ENCODE measurements at places on chromosomes 1 and 21.

GRCh38 chr21:37631319-37632117 lies 264.9 kb downstream of the DYRK1A start:
- H3K27ac ChIP-seq, result no peak overlapping the region
- H3K4me1 ChIP-seq, result no peaks in the 10 kb centered on the region
- H3K36me3 ChIP-seq, result no peaks in the 10 kb centered on the region
- no peak overlapping the region for H3K4me3 ChIP-seq
- no peak for DNase-seq

GRCh38 chr1:212040629-212041412 lies 5.3 kb downstream of the DTL start:
- peaks cover 14% of the 10 kb centered on the region for H3K36me3 ChIP-seq
- peaks cover 18% of the 10 kb centered on the region for H3K4me1 ChIP-seq
- no peak overlapping the region for H3K27ac ChIP-seq
- H3K27me3 ChIP-seq, result no peaks in the 10 kb centered on the region

DNA sequence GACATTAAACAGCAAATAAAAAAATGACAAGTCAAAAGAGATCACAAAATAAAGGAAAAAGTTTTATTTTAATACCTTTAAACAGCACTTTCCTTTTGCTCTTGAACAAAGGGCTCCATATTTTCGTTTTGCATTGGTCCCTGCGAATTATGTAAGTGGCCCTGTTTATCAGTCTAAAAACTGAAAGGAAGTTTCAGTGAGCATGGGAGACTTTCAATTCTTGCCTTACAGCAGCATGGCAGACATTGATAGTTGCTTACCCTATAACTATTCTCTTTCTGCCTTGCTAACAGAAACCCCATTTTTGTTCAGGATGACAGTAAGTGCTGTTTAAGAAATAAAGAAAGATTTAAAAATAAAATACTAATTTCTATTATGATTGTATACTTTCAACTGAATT lies 5.2 kb upstream of the SH3GLB1 start:
- DNase-seq, result no peak
- no peaks in the 10 kb centered on the region for H3K4me1 ChIP-seq
- no peak overlapping the region for H3K27ac ChIP-seq
- no peaks in the 10 kb centered on the region for H3K36me3 ChIP-seq
- no peaks in the 10 kb centered on the region for H3K27me3 ChIP-seq
- H3K4me3 ChIP-seq, result no peak overlapping the region

GRCh38 chr1:64766429-64766828 lies 21.6 kb downstream of the RAVER2 start:
- peaks cover 12% of the 10 kb centered on the region for H3K36me3 ChIP-seq
- no peak overlapping the region for H3K4me3 ChIP-seq
- H3K4me1 ChIP-seq, result no peaks in the 10 kb centered on the region
- H3K27me3 ChIP-seq, result no peaks in the 10 kb centered on the region
- H3K27ac ChIP-seq, result no peak overlapping the region

GRCh38 chr1:48718116-48718630 lies 58.5 kb downstream of the BEND5 start:
- H3K4me1 ChIP-seq, result no peaks in the 10 kb centered on the region
- no peak overlapping the region for H3K4me3 ChIP-seq
- no peak overlapping the region for H3K27ac ChIP-seq
- no peaks in the 10 kb centered on the region for H3K36me3 ChIP-seq

- H3K4me3 ChIP-seq, result no peak overlapping the region
- H3K4me1 ChIP-seq, result peaks cover 94% of the 10 kb centered on the region
- H3K27ac ChIP-seq, result peak overlapping the region; percentile 96
- H3K36me3 ChIP-seq, result no peaks in the 10 kb centered on the region
These were observed 191.2 kb upstream of the SGIP1 start for GRCh38 chr1:66342707-66343106.

- no peaks in the 10 kb centered on the region for H3K27me3 ChIP-seq
- no peak overlapping the region for H3K4me3 ChIP-seq
- H3K27ac ChIP-seq, result no peak overlapping the region
- peaks cover 19% of the 10 kb centered on the region for H3K36me3 ChIP-seq
- peaks cover 6% of the 10 kb centered on the region for H3K4me1 ChIP-seq
These were observed 5.6 kb downstream of the WRAP73 start for GRCh38 chr1:3644273-3644672.

- no peak for DNase-seq
- H3K4me1 ChIP-seq, result peaks cover 23% of the 10 kb centered on the region
- H3K36me3 ChIP-seq, result no peaks in the 10 kb centered on the region
These were observed 74.9 kb downstream of the RRAGC start for GRCh38 chr1:38784452-38785284.

GRCh38 chr1:30360753-30361152 lies 362.6 kb downstream of the MATN1 start:
- DNase-seq, result no peak
- H3K4me1 ChIP-seq, result no peaks in the 10 kb centered on the region
- H3K27me3 ChIP-seq, result peaks cover 6% of the 10 kb centered on the region
- H3K36me3 ChIP-seq, result no peaks in the 10 kb centered on the region

GRCh38 chr1:3175486-3175885 lies 106.5 kb downstream of the PRDM16 start:
- no peak for DNase-seq
- H3K27ac ChIP-seq, result no peak overlapping the region
- no peaks in the 10 kb centered on the region for H3K4me1 ChIP-seq
- no peak overlapping the region for H3K4me3 ChIP-seq

DNA sequence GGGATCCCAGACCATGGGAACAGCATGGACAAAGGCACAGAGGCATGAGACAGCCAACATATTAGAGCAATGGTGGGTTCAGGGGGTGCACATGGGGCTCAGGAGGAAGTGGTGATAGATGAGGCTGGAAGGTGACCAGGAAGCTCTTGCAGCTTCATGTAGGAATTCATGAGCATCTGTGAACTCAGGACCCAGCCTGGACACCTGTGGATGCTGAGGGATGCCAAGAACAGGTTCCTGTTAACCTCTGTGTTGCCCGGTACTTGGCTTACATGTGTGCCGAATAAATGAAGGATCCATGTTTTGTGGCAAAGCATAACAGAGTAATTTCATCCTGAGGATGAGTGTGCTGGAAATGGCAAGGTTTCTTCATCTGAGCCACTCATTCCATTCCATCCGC lies 9.3 kb upstream of the SSBP3 start:
- H3K36me3 ChIP-seq, result no peaks in the 10 kb centered on the region
- no peaks in the 10 kb centered on the region for H3K4me1 ChIP-seq
- H3K27ac ChIP-seq, result no peak overlapping the region
- H3K27me3 ChIP-seq, result peaks cover 18% of the 10 kb centered on the region
- no peak for DNase-seq
- no peak overlapping the region for H3K4me3 ChIP-seq

- H3K27me3 ChIP-seq, result no peaks in the 10 kb centered on the region
- no peak for DNase-seq
- no peak overlapping the region for H3K27ac ChIP-seq
- no peaks in the 10 kb centered on the region for H3K36me3 ChIP-seq
- no peak overlapping the region for H3K4me3 ChIP-seq
These were observed 76.1 kb upstream of the SIPA1L2 start for GRCh38 chr1:232705815-232706575.

DNA sequence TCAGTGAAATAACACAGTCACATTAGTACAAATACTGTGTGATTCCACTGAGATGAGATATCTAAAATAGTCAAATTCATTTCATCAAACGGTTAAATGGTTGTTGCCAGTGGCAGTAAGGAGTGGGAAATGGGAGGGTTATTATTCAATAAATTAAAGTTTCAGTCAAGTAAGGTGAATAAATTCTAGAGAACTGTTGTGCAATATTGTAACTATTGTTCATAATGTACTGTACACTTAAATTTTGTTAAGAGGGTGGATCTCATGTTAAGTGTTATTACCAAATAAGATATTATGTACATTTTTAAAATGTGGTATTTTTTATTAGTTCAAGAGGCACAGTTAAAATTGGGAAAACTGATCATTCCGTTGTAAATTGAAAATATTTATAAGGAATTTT lies 463.3 kb upstream of the BRINP3 start:
- no peak for DNase-seq
- H3K27me3 ChIP-seq, result no peaks in the 10 kb centered on the region

DNA sequence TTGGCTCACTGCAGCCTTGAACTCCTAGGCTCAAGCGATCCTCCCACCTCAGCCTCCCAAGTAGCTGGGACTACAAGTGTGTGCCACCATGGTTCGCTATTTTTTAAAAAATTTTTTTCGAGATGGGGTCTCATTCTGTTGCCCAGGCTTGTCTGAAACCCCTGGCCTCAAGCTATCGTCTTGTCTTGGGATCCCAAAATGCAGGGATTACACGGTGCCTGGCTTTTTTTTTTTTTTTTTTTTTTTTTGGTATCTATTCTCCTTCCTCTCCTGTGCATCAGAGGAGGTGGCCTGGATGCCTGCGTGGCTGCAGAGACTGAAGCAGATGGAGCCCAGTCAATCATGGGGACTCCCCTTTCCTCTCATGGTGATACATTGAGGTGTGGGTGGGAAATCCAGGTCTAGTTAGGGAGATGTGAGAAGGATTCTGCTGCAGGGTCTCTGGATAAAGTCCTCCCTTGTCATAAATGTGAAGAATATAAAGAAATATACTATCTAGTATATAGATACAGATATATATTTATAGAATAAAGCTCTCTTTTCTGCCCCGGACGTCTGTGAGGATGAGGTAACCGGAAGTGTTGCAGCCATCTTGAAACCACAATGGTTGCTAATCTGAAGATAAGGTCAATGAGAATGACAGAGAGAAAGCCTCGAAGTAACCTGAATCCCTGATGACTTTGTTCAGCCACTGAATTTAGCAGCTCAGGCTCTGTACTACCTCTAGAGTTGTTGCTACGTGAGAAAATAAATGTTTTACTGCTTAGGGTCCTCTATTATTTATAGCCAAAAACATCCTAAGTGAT lies 19.5 kb upstream of the RGSL1 start:
- H3K27ac ChIP-seq, result no peak overlapping the region
- no peaks in the 10 kb centered on the region for H3K4me1 ChIP-seq
- no peak for DNase-seq
- no peak overlapping the region for H3K4me3 ChIP-seq
- H3K36me3 ChIP-seq, result no peaks in the 10 kb centered on the region

DNA sequence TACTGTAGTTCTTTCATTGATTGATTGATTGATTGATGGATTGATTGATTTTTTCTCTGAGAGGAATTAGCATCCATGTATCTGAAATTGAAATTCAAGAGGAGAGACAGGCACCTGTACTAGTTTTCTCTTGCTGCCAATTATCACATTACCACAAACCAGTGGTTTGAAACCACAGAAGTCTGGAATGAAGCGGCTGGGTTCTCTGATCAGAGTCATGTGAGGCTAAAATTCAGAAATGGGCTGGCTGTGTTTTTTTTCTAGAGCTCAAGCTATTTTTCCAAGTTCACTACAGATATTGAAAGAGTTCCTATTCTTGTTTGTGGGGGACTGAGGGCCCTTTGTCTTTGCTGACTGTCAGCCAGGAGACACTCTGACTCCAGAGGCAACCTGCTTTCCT lies 10.0 kb downstream of the NBPF3 start:
- peaks cover 11% of the 10 kb centered on the region for H3K4me1 ChIP-seq
- DNase-seq, result no peak
- H3K36me3 ChIP-seq, result no peaks in the 10 kb centered on the region
- no peak overlapping the region for H3K4me3 ChIP-seq

DNA sequence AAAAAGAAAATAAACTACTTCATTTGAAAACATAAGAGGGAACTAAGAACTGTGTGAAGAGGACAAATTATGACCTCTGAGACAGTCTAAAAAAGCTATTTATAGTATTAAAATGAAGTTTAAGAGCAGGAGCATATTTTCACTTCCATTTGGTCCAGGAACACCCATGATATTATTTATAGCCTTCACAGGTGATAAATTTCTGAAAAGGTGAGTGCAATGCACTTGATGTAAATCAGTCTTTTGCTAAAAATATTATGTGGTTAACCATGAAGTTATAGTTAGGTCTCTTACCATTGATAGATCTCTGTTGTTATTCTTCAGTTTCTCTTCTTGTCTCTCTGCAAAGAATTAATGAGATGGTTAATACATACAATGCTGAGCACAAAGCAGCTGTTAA lies 14.7 kb downstream of the TMCO1 start:
- no peaks in the 10 kb centered on the region for H3K27me3 ChIP-seq
- no peaks in the 10 kb centered on the region for H3K4me1 ChIP-seq
- no peak overlapping the region for H3K4me3 ChIP-seq

GRCh38 chr1:205658943-205659581 lies 21.2 kb downstream of the SLC45A3 start:
- no peak overlapping the region for H3K27ac ChIP-seq
- no peak overlapping the region for H3K4me3 ChIP-seq
- no peaks in the 10 kb centered on the region for H3K27me3 ChIP-seq
- peaks cover 10% of the 10 kb centered on the region for H3K4me1 ChIP-seq
- no peaks in the 10 kb centered on the region for H3K36me3 ChIP-seq

Measured in HCT116 (cell line).